ENCODE measurements at places on chromosomes 13 and 19.

DNA sequence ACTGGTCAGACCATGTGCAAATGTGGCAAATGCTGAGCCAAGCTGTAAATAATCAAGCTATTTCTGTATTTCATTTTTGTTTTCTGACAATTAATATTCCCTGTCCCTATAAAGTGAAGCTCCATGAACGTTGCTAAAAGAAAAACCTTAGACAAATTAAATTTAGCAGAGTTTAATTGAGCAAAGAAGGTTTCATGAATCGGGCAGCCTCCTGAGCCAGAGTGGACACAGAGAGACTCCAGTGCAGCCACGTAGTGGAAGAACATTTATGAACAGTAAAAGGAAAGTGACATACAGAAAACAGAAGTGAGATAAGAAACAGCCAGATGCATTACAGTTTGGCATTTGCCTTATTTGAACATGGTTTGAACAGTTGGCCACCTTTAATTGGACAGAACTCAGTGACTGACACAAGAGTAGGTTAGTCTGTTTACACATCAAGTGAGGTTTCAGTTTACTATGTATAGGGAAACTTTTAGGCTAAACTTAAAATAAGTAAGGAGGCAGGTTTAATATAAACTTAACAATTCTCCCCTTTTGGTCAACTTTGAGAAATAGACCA is 69.7 kb downstream of the UFM1 start:
- no peak overlapping the region for H3K4me3 ChIP-seq
- H3K4me1 ChIP-seq: no peaks in the 10 kb centered on the region
- DNase-seq: no peak

DNA sequence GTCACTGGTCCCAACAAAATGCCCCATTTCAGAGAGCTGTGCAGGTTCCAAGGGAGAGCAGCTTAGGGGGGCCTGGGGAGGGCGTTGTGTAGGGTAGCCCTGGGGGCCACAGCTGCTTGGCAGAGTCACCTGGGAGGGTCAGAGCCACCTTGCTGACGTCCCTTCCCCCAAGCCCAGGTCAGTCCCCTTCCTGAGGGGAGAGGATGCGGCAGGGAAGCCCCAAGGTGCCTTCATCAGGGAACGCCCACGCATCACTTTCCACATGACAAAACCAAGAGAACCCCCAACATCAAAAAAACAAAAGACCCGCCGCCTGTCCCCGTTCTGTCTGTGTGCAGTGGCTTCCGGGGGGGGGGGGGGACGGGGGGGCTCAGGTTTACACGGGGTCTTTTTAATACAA is 5.3 kb upstream of the UQCR11 start:
- H3K27ac ChIP-seq: no peak overlapping the region
- H3K36me3 ChIP-seq: peaks cover 30% of the 10 kb centered on the region
- DNase-seq: no peak
- H3K4me3 ChIP-seq: no peak overlapping the region
- no peaks in the 10 kb centered on the region for H3K27me3 ChIP-seq

- DNase-seq: no peak
- H3K4me1 ChIP-seq: no peaks in the 10 kb centered on the region
- no peak overlapping the region for H3K4me3 ChIP-seq
- H3K27me3 ChIP-seq: no peaks in the 10 kb centered on the region
Measured at GRCh38 chr13:113803409-113804016, 44.5 kb downstream of the TMEM255B start.

DNA sequence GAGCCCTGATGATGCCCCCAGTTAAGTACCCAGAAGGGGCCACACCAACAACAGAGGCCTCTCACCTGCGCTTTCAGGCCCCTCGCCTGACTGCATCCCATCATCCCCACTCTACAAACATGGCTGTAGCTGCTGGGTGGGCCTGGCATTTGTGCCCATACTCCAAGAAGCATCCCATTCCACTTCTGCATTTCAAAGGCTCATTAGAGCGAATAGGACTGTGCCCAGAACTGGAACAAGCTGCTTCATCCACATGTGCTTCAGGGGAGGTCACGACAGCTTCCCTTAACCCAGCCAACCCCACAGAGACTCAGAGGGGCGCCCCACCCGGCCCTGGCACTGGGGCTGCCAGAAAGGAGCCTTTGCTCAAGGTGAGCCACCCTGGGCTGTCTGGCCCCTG is 156.9 kb downstream of the SIPA1L3 start:
- peaks cover 4% of the 10 kb centered on the region for H3K4me1 ChIP-seq
- no peaks in the 10 kb centered on the region for H3K27me3 ChIP-seq
- H3K4me3 ChIP-seq: no peak overlapping the region
- no peak for DNase-seq
- no peak overlapping the region for H3K27ac ChIP-seq

DNA sequence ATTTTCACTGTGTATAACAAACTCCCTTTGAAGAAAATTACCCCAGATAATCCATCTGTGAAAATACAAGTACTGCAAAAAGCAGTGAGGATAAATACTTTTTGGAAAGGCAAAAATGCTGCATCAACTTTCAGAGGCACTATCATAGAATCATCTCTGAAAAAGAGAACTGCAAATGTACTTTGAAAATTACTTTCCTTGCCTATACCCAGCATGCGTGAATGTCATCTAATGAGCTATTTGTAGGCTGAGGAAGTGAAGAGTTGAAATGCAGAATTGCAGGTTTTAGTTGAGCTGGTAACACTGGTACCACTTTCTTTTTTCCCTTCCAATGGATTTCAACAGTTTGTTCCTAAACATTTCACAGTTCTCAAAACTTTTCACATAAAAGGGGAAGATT is 196.7 kb downstream of the TBC1D4 start:
- no peak overlapping the region for H3K4me3 ChIP-seq
- peaks cover 5% of the 10 kb centered on the region for H3K36me3 ChIP-seq
- no peak overlapping the region for H3K27ac ChIP-seq
- no peak for DNase-seq

GRCh38 chr13:101309014-101309619 is 107.2 kb downstream of the NALCN start:
- DNase-seq: no peak
- no peak overlapping the region for H3K4me3 ChIP-seq
- no peaks in the 10 kb centered on the region for H3K4me1 ChIP-seq
- no peaks in the 10 kb centered on the region for H3K36me3 ChIP-seq

DNA sequence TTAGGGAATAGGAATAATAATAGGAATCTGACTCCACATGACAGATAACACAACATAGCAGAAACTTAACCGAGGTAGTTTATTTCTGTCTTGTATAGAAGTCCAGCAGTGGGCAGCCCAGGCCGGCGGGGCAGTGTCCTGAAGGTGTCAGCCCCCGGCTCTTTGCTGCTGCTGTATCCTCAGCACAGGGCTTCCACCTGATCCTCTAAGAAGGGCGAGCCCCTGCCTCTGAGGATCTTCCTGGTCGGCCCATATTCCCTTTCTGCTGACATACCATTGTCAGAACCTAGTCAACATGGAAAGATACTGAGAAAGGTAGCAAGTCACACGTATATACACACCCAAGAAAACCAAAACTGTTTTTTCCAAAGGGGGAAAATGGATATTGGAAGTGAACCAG is 56.2 kb upstream of the GPR183 start:
- H3K27me3 ChIP-seq: no peaks in the 10 kb centered on the region
- no peak overlapping the region for H3K4me3 ChIP-seq
- H3K27ac ChIP-seq: no peak overlapping the region
- no peak for DNase-seq

GRCh38 chr13:84096216-84096615 is 213.9 kb upstream of the SLITRK1 start:
- H3K27ac ChIP-seq: no peak overlapping the region
- DNase-seq: no peak
- H3K4me1 ChIP-seq: no peaks in the 10 kb centered on the region
- no peaks in the 10 kb centered on the region for H3K36me3 ChIP-seq

GRCh38 chr13:106649495-106649894 is 81.6 kb upstream of the ARGLU1 start:
- H3K4me1 ChIP-seq: peaks cover 7% of the 10 kb centered on the region
- peak overlapping the region; percentile 50 for H3K27ac ChIP-seq
- no peak for DNase-seq
- no peak overlapping the region for H3K4me3 ChIP-seq
- no peaks in the 10 kb centered on the region for H3K36me3 ChIP-seq

GRCh38 chr19:5940260-5941208 is 26.5 kb downstream of the CAPS start:
- H3K27ac ChIP-seq: no peak overlapping the region
- H3K36me3 ChIP-seq: peaks cover 10% of the 10 kb centered on the region
- no peak for DNase-seq
- no peak overlapping the region for H3K4me3 ChIP-seq
- no peaks in the 10 kb centered on the region for H3K27me3 ChIP-seq

DNA sequence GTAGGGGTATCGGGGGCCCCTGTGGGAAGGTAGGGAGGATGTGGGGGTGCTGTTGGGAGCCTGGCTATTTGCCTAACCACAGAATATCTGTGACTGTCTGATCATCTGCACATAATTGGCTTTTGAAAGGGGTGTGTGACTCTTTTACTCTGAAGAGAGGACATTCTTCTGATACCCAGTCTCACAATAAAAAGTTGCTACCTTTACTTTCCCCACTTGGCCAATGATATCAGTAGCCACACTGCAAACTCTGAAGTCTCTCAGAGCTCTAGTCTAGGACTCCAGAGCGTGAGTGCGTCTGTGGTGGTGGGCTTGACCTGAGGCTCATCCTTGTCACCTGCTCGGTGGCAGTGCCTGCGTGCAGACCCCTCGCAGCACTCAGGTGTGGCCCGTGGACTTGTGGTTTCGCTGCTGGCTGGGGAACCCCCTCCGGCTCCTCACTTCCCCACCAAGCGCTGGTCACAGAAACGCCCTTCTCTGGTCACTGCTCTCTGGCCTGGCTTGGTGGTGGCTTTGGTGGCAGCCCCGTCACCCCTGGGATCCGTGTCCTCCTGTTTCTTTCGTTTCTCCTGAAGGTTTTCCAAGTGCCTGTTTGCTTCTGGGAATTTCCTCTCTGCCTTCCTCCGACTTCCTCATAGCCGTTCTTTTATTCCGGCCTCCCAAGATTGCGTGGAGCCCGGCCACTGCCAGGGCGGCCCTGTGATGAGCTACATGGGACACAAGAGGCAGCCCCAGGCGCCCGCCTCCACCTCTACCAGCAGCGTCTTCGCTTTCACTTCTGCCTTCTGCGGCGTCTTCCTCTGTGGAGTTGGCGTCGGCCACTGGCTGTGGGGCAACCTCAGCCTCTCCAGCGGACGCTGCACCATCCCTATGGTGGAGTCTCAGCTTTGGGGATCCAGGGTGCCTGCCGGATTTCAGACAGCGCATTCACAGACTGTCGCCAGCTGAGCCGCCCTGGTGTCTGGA is 78.0 kb downstream of the ATP11A start:
- no peaks in the 10 kb centered on the region for H3K4me1 ChIP-seq
- no peak overlapping the region for H3K4me3 ChIP-seq
- no peaks in the 10 kb centered on the region for H3K27me3 ChIP-seq
- DNase-seq: no peak
- H3K27ac ChIP-seq: no peak overlapping the region

DNA sequence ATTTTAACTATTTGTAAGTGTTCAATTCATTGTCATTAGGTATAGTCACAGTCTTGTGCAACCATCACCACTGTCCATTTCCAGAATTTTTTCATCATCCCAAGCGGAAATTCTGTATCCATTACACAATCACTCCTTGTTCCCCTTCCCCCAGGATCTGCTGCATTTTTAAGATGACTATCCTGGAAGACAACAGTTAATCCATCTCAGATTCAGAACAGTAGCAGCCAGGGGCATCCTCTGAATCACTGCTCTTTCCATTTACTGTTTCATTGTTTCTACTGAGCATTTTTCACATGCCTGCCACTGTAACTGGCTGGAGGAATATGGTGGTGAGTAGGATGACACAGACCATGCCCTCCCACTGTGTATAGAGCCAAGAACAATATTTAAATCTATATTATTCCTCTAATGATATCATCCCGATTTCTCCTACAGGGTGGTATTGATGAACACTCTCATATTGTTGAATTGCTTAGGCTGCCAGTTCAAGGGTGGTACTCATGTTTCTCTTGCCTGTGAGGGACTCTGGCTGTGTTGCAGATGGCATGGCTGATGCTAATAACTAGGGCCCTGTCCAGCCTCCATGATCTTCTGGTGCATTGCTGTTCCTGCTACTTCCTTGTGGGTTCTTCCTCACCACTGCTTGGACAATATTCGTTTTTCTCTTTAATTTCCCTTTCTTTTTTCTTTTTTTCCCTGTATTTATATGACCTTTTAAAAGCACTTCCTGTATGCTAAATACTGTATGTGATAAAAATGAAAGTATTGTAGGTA is 59.0 kb downstream of the WDFY2 start:
- no peak for DNase-seq
- no peak overlapping the region for H3K4me3 ChIP-seq
- H3K4me1 ChIP-seq: peaks cover 52% of the 10 kb centered on the region
- H3K27me3 ChIP-seq: no peaks in the 10 kb centered on the region

DNA sequence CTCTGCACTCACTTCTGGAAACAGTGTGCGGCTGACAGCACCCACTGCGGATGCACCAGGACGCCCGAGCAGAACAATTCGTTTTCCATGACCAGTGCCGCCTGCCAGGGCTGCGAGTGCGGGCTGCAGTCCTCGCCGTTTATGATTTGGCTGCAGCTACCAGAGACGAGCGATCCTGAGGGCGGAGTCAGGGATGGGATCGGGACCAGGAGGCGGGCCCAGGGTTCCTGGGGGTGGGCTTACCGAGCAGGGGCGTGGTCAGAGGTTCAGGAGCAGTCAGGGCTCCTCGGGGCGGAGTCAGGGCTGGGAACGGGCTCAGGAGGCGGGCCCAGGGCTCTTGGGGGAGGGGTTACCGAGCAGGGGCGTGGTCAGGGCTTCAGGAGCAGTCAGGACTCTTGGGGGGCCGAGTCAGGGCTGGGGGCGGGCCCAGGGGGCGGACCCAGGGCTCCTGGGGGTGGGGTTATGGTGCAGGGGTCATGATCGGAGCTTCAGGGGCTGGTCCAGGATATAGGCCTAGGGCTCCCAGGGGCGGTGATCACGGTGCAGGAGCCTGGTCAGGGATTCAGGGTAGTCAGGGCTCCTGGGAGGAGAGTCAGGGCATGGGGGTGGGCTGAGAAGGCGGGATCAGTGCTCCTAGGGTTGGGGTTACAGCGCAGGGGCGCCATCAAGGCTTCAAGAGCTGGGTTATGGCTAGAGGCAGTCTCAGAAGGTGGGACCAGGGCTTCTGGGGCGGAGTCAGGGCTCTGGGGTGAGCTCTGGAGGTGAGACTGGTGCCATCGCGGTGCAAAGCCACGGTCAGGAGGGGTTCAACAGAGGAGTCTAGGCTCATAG is 1.7 kb downstream of the KLK4 start:
- H3K36me3 ChIP-seq: no peaks in the 10 kb centered on the region
- H3K27me3 ChIP-seq: peaks cover 6% of the 10 kb centered on the region
- no peak overlapping the region for H3K4me3 ChIP-seq
- no peak for DNase-seq
- H3K4me1 ChIP-seq: no peaks in the 10 kb centered on the region

GRCh38 chr13:48954081-48954480 is 21.6 kb upstream of the FNDC3A start:
- H3K4me1 ChIP-seq: no peaks in the 10 kb centered on the region
- H3K27ac ChIP-seq: no peak overlapping the region
- no peak overlapping the region for H3K4me3 ChIP-seq

Data from esophagus squamous epithelium (tissue), 5 donors.